ENCODE measurements at places on chromosomes 1 and 21.

DNA sequence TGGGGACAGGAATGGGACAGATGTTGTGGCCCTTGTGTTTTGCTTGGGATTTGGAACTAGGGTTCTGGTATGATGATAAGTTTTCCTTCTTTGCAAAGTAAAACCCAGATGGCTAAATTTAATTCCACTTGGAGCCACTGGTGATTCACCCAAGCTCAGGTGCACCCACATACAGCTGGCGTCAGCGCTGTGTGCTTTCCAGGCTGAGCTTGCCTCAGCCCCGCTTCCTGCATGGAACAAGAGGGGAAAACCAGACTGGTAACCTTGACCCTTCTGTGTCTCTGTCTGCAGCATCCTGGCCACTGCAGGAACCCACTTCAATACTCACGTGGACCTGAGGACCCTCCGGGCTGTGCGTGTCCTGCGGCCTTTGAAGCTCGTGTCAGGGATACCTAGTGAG, 94.2 kb downstream of the CACNA1E start:
- peak; percentile 71 for DNase-seq

DNA sequence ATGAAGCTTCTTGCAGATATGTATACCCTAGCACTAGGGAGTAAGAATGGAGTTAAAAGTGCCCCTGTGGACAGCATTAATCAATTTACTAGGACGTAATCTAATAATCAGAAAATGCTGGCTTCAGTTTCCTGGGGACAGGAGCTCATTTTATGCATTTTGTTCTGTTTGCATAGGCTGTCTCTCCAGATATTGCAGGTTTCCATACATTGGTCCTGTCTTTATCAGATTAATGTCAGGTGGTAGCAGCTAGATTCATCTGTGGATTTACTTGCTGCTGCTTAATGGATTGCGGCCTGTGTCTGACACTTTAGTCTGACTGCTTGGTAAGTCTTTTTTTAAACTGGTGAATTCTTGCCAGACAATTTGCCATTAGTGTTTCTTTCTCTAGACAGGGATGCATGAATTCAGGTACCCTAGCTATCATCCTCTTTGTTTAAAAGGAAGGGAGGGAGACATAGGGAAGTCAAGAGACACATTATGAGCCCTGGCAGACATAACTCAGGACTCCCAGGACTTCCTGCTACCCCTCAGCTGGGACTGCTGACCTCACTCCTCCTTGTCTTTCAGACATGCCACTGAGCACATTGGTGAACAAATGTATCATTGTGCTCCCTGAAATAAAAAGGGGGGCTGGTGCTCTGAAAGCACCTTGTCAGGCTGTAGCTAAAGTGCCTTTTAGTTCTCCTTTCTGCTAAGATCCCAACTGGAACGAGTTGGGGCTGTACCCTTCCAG, 47.7 kb downstream of the NOS1AP start:
- no peak for DNase-seq

GRCh38 chr1:101238681-101239094, 1.9 kb downstream of the S1PR1 start:
- peak; percentile 55 for DNase-seq

GRCh38 chr1:209839875-209840546, 12.2 kb downstream of the UTP25 start:
- DNase-seq, result no peak

DNA sequence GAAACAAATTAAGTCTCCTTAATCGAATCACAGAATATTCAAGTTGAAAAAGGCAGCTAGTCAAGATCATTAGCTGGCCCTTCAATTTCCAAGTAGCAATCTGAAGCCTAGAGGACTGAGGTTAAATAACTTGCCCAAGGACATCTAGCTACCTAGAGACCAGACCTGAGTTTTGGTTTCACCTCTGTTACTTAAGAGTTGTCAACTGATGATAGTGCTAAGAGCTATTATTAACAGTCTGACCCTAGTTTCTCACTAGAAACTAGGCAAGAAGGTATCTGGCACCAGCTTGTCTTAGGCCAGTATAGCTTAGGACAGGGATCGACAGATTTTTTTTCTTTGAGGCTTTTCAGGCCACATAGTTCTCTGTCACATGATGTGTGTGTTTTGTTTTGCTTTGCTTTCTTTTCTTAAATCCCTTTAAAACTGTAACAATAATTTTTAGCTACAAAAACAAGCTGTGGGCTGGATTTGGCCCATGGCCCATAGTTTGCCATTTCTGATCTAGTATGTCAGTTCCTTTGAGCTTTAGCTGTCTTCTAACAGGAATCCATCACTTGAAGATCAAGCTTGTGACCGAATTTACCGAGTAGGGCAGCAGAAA, 23.2 kb downstream of the TRIM45 start:
- no peak for DNase-seq

- DNase-seq, result no peak
Measured at GRCh38 chr21:37374027-37374426, 7.5 kb downstream of the DYRK1A start.

- no peak for DNase-seq
Measured at GRCh38 chr1:25041916-25042315, 111.8 kb upstream of the RUNX3 start.

- DNase-seq, result no peak
Measured at GRCh38 chr1:171422511-171422910, 62.8 kb upstream of the PRRC2C start.
